CD4-positive, CD25-positive, alpha-beta regulatory T cell (primary cell): ENCODE measurements at places on chromosomes 1 and 21. TPM values are rescaled to one million over a fixed set of nuclear protein-coding genes. Genes with fewer than 3 reads are reported as not detected.

- DNase-seq = no peak
Measured at GRCh38 chr1:159951551-159951950, 2.5 kb downstream of the SLAMF9 start.

- no peak for DNase-seq
Measured at GRCh38 chr1:29688471-29689365, 452.4 kb downstream of the PTPRU start.

- DNase-seq = no peak
Measured at GRCh38 chr1:35672116-35672515, 30.8 kb upstream of the PSMB2 start.

DNA sequence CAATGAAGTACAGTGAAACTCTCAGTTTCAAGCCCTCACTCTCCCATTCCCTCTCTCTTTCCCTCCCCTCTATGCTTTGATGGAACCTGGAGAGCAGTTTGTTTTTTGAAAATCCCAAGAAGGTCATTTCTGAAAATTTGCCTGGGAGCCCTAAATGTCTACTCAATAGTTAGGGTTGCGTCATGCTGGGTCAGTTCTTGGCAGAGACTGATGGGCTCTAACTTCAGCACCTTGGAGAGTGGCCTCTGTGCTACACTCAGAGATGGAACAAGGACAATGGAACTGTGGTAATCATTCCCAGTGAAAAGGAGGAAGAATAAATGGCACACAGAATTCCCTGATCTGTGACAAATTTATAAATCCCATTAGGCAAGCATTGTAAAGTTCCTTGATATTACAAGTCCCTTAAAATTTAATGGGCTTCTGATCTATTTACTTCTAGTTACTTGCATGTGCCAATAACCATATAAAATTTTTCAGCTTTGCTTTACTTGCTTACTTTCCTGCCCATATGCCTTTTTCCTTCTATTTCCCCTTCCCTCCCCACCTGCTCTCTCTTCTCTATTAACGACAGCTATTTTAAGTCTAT, 182.9 kb upstream of the KCND3 start:
- no peak for DNase-seq

DNA sequence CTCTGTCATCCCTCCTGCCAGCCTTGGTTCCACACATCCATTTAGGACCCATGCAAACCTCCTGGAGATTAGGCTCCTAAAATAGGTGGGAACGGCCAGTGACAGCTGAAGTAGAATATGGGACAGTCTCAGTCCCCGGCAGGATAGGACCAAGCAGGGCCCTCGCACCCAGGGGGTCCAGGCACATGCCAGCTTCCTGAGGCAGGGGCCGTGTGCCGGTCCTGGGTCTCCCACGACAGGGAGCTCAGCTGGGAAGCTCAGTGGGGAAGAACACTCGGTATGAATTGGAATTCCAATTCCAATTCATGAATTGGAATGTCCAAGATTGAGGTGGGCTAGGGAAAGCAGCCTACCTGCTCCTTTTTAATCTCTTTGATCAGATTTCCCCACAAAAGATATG, 9.8 kb downstream of the MUL1 start:
- DNase-seq = no peak

DNA sequence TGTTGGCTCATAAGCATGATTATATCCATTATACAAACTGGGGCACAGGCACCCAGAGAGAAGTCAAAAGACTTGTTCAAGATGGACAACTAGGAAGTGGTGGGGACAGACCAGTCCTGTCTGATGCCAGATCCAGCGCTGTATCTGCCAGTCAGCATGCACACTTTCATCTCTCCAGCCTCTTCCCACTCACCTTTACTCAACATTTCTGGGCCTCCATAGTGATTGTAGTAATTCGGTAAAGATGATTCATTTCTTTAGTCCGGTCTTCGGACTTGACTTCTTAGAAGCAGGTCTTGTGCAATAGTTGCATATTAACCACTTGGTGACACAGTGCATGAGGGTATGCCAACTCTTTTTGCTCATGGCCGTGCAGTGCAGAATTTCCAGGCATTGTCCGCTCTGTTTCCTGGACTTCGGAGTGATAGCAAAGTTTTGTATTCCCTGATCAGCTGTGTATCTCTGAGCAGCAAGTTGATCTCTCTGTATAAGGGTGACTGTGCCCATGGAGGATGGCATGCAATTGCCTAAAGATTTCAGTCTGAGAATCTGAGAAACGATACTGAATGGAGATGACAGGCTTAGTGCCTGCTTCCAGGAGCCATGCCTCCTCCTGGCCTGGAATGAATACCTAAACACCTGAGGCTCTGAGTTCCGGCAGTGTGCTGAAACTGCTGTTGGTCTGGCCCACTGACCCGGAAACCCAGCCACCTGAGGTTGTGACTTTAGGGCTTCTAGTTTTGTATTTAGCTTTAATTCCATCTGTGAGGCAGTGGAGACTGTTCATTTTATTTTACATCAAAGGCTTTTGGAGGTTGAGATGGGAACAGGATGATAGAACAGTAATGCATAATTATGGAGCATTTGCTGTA, 39.0 kb downstream of the GALNT2 start:
- no peak for DNase-seq

Gene FAM163A
- total RNA-seq = not detected

DNA sequence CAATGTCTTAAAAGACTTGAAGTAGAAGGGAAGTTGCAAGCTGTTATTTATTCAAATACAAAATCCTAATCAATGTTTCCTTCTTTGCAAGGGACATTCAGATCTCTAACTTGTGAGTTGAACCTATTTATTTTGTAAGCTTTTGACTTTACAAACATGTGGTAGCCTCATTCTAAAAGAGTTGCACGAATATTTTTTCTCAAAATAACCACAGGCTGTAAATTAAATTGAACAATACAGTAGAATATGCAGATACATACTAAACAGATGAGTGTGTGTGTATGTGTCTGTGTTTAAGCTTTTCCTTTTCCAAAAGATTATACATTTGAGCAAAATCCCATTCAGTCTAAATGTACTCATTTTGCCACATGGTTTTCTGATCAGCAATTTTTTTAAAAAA, 4.8 kb upstream of the DYNLT5 start:
- no peak for DNase-seq

Gene GUK1
- total RNA-seq = 270 TPM

- DNase-seq = no peak
Measured at GRCh38 chr21:28776251-28776650, 216.4 kb downstream of the LTN1 start.

DNA sequence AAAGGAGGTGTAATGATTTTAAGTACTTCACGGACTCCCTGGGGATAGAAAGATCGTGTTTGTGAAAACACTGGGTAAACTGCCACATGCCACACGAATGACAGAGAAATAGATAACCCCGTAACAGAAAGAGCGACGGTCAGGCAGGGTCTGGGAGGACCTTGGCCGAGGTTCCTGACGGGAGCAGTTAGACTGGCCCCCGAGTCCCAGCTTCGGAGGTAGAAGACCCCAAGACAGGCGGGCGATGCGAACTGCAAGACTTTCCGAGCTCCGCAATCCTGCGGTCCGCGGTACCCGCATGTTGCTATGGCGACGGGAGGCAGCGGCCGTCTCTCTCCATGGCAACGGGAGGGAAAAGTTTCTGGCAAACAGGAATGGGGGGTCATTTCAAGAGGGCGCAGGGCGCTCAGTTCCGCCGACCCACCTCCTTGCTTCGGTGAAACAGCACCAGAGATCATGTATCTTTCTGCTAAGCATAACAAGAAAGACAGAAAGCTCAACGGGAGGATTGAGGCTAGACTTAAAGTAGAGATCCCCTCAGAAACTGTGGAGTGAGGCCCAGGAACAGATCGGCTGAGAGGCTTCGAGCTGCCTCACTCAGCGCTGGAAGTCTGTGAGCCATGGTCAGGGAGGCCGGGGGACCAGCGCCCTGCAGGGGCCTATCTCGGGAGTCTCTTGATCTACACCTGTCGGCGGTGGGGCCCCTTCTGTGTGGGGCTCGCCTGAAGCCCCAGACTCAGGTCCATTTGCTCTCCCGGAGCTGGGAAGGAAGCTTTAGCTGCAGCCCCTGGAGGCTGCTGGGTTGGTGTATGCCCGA, 685 bp upstream of the SYT6 start:
- no peak for DNase-seq

DNA sequence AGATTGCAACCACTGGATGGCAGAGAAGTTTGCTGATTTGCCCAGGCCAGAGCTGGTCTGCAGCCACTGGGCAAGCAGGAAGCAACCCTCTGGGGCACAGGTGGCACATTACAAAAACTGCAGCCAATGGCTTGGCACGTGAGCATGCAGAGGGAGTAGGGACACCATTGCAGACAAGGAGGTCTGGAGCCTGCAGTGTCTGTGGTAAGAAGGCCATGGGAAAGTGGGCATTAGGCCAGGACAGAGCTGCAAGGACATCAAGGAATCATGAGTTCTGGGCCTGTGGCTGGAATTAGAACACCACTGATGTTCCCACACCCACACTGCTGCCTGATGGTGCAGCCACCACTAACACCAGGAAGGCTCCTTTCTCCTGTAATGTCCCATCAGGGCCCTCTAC, 113.0 kb downstream of the TSEN15 start:
- no peak for DNase-seq

GRCh38 chr1:25537153-25537831, 6.1 kb upstream of the LDLRAP1 start:
- DNase-seq = no peak

- no peak for DNase-seq
Measured at GRCh38 chr1:31572323-31573104, 3.8 kb upstream of the TINAGL1 start.

GRCh38 chr1:81757398-81758020, 43.2 kb upstream of the ADGRL2 start:
- DNase-seq = no peak

Gene HMGCS2
- not detected for total RNA-seq

Gene GUCA2A
- not detected for total RNA-seq

- no peak for DNase-seq
Measured at GRCh38 chr21:35905963-35906345, 154.4 kb downstream of the SETD4 start.

Gene CSF3R
- total RNA-seq = 3.6 TPM

DNA sequence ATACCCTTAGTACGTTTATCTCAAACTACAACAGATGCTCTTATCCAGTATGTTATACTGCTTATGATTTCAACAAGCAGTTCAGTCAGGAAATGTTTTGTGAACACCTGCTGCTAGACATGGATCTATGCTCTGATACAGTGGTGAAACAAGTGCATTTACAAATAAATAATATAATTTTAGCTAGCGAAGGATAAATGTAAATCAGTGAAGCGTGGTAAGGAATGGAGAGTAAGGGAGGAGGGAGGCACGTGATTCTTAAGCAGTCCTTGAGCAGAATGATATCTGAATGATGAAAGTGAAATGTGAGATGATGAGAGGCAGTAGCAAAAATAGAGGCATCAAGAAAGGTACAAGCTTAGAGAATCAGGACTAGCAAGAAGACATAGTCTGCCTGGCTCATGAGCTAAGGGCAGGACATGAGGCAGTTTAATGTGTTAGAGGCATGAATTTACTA, 6.3 kb downstream of the TSNAX start:
- no peak for DNase-seq

Gene CFHR4
- total RNA-seq = not detected

Gene L1TD1
- total RNA-seq = not detected
